ENCODE measurements at places on chromosomes 12 and 14.

- DNase-seq = no peak
Observed at GRCh38 chr12:46438719-46439319, 66.2 kb upstream of the SLC38A2 start.

DNA sequence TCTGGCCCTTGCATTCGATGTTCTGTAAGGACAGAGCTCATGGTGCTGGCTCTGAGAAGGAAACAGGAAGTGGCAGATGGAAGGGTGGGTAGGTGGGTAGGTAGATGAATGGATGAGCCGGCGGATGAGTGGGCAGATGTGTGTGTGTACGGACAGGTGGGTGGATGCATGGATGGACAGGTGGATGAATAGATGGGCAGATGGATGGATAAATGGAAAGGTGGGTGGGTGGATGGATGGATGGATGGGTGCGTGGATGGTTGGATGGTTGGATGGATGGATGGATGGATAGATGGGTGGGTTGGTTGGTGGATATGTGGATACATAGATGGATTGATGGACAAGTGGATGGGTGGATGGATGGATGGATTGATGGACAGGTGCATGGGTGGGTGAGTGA is 27.6 kb upstream of the PPP1R13B start:
- DNase-seq = no peak

DNA sequence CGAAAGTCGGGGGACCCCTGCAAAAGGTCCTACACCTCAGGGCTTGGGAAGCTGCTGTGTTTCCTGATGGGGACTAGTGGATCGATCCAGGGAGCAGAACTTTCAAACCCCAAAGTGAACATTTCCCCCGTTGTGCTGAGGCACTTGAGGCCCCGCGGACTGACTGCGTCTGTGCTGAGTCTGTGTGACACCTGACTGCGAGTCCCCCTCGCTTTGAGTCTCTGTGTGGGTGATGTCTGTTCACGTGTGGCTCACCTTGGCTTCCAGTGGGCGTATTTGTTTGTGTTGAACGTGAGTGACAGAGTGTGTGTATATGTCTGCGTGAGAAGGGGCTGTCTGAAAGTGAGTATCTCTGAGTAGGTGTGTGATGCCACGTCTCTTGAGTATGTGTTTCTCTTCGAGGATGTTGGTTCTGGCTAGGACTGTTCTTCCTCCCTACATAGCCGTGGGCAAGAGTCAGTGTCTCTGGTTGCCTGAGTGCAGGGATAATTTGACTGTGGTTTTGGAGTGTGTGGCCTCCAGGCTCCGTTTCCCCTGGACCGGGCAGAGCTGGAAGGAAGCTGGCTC is 1.3 kb downstream of the TEAD4 start:
- DNase-seq = peak; percentile 60

- DNase-seq = no peak
Observed at GRCh38 chr12:39412210-39412609, 30.7 kb downstream of the KIF21A start.

DNA sequence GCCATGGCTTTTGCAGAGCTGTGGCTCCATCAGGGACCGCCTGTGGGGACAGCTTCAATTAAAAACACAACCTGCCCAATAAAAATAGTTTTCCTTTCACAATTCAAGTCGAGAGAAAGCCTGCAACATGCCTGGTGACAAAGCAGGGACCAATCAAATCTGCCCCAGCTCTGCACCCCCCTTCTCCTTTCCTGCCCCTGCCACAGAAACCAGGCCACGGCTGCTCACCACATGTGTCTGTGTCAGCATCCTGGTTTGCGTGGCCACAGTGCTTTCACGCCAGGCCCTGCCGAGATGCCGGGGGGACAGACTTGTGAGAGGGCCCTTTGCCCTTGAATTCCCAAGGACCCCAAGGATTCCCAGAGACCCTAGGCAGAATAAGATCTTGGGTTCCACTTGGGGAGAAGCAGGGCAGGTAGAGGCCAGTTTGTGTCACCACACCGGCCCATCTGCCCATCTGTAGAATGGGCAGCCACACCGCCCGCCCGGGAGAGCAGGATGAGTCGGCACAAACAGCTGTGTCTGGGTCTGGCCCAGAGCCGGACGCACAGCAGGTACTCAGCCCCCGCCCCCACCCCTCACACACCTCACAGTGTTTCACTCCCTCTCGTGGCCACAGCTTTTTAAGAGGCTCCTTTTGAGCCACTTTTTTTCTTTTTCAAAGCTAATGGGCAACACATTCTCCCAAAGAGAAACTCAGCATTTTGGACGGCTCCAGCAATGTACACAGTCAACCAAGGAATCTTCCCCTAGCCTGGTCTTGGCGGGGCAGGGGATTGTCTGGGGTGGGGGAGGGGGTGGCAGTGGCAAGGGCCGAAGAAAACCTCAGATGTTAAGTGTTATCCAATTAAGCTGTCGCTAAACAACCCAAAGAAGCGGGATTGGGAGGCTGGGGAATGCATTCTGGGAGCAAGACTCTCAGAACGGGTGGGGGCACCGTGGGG is 41.5 kb downstream of the BCL11B start:
- DNase-seq = no peak

DNA sequence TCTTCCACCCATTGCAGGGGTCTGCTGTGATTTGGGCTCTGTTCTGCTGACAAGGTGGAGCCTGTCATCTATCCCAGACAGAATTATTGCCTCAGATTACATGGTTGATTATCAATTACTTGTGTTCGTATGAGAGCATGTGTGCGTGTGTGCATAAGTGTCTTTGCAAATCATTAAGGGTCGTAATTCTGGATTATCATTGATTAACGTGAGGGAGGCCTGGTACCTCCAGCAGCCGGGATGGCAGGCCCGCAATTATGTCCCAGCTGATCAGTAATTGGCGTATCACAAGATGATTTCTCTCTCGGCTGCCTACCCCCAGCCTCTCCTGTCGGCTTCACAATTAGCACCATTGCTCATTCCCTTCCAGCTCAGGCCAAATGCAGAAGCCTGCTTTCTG is 29.6 kb upstream of the IRF2BPL start:
- no peak for DNase-seq

DNA sequence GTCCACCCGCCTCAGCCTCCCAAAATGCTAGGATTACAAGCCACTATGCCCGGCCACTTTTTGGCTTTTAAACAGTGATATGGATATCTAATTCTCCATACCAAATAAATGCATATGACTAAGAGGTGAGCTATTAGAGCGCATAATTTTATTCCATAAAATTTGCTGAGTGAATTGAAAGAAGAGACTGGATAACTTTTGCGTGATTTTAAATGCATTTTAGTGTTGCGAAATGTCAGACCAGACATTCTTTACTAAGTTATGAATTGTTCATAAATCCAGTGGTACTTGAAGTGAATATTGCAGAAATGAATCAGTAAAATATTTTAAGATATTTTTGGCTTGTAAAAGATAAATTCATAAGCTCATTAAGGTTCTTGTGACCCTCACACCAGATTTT is 50.9 kb upstream of the DIP2B start:
- DNase-seq = no peak

GRCh38 chr12:101746661-101747060 is 7.4 kb upstream of the SYCP3 start:
- no peak for DNase-seq

DNA sequence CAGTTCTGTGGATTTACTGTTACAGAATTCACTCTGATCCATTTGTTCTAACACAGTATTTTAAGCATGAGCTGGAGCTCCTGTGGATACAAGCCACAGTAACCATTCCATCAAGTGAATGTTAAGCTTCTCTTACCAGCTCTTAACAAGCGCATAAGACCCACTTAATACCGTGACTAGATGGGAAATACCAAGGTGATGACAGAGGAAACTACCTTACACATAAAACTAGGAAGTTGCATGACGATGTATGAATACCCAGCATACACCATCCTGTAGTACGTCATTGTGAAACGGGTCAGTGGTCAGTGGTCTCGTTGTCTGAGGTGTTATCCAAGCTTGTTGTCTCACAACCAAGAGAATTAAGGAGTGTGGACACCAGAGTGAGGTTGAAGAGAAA is 2.0 kb upstream of the GALC start:
- DNase-seq = no peak

DNA sequence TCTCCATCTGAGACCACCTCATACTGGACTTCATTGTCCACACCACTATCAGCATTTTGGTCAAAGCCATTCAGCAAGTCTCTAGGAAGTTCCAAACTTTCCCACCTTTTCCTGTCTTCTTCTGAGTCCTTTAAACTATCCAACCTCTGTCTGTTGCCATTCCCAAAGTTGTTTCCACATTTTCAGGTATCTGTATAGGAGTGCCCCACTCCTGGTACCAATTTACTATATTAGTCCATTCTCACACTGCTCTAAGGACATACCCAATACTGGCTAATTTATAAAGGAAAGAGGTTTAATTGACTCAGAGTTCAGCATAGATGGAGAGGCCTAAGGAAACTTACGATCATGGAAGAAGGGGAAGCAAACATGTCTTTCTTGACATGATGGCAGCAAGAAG is 292.2 kb upstream of the ATXN7L3B start:
- DNase-seq = no peak

GRCh38 chr12:98188650-98189077 is 326.7 kb upstream of the TMPO start:
- DNase-seq = no peak

- DNase-seq = peak; percentile 18
Observed at GRCh38 chr14:37985826-37986470, 221.8 kb upstream of the SSTR1 start.

DNA sequence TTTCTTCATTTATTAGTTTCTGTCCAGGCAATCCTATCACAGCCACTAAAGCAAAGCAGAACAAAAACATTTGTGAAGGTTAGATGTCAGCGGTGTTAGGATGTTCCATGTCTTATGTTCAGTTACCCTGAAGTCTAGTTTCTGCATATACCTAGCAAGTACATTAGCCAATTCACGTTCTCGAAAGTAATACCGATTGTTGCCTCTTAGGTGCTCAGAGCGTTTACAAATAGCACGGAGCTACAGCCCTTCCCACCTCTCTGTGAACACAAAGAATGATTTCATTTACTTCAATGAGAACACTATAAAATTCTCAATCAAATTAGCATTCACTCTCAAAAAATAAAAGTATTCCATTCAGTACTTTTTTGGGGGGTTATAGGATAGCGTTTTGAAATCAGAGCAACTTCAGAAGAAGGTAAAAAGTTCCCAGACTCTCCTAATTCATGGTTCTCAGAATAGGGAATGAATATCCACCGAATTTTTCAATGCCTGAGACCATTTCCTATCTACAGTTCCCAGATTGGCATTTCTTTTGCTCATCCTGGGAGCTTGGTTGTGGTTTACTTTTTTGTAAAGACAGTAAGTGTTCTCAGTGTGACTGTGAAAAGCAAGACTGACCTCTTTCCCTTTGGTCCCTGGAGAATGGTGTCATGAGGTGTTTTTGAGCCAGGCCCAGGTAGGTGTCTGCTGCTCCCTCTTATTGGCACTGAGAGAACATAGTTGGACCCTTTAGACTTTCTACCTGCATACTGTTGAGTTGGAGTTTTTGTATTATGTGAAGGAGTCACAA is 488.0 kb upstream of the RGS6 start:
- DNase-seq = no peak

DNA sequence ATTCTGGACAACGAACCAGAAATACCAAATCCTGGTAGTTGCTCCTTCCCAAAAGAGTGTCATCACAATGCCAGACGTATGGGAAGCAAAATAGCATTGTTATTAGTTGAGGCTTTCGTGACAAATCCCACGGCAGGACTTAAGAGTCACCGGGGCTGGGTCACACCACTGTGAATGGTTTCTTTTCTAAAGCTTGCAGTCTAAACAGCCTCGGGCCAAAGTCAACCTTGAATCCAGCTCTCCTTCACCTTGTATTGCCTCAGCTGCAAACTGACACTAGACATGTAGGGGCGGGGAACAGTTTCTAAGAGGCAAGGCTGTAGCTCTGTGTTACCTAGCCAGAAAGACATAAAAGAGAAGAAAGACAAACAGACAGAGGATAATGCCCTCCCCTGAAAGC is 734.8 kb downstream of the MED13L start:
- DNase-seq = no peak

- no peak for DNase-seq
Observed at GRCh38 chr12:29066011-29066588, 83.0 kb upstream of the FAR2 start.

- DNase-seq = peak; percentile 14
Observed at GRCh38 chr12:102816816-102817434, 100.1 kb downstream of the PAH start.

- no peak for DNase-seq
Observed at GRCh38 chr14:52873694-52874093, 77.2 kb downstream of the FERMT2 start.

DNA sequence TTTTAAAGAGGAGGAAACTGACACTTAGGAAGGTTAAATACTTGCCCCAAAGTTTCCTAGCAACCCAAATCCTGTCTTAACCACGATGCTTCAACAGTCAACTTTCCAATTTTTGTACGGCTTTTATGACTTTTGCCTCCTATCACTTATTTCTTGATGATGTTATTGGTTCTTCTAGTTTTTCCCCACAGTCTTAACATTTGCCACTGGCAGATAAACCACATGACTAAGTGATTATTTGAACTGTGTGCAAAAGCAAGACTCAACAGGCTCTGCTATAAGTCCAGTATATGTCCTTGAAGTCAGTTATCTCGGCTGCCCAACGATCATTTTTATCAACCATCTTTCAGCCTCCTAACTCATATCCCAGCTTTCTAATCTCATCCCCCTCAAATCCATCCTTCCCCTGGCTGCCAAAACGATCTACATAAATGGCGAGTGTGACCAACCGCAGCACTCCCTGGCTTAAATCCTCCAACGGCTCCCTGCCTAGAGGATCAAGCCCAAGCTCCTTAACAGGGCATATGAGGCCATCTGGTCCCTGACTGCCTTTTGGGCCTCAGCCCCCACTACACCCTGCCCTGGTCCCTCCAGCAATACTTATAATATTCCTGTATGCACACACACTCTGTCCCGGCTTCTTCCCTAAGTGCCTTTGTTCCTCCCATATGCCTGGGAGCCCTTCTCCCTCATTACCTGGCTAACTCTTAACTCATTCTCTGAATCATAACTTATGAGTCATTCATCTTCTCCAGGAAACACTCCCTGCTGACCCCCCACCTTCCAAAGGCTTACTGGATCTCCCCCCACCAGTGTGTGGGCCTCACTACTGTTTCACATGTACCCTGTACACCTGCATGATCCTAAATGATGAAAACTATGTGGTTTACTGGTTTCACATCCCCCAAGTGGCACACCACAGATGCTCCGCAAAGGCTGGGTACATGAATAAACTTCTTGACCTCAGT is 8.8 kb downstream of the VPS37B start:
- peak; percentile 60 for DNase-seq

DNA sequence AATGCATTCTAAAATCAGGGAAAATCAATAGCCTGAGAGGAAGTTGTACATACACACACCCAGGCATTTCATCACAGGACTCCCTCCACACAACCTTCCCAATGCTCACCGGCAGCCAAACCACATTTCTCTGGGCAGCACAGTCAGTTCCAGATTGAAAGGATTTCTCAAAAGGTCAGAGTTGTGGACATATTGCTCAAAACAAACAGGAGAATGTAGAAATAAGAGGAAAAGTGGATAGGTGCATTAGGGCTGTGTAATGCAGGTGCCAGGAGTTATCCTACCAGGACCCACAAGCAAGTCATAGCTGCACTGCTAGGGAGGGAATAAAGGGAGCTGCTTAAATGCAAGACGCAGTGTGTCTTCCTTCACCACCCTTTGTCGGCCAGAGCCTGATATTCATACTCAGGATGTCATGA is 62.9 kb downstream of the GCH1 start:
- DNase-seq = no peak

- no peak for DNase-seq
Observed at GRCh38 chr12:47299586-47299985, 219.8 kb upstream of the AMIGO2 start.

Measured in HTR-8/SVneo (cell line).